ENCODE measurements at places on chromosomes 11 and 22. TPM values are rescaled to one million over a fixed set of nuclear protein-coding genes. Genes with fewer than 3 reads are reported as not detected.

- DNase-seq = no peak
- no peaks in the 10 kb centered on the region for H3K36me3 ChIP-seq
- peaks cover 38% of the 10 kb centered on the region for H3K27me3 ChIP-seq
- no peak overlapping the region for H3K4me3 ChIP-seq
- H3K27ac ChIP-seq = no peak overlapping the region
- H3K4me1 ChIP-seq = no peaks in the 10 kb centered on the region
These were observed 10.7 kb downstream of the KRTAP5-5 start for GRCh38 chr11:1640076-1640946.

DNA sequence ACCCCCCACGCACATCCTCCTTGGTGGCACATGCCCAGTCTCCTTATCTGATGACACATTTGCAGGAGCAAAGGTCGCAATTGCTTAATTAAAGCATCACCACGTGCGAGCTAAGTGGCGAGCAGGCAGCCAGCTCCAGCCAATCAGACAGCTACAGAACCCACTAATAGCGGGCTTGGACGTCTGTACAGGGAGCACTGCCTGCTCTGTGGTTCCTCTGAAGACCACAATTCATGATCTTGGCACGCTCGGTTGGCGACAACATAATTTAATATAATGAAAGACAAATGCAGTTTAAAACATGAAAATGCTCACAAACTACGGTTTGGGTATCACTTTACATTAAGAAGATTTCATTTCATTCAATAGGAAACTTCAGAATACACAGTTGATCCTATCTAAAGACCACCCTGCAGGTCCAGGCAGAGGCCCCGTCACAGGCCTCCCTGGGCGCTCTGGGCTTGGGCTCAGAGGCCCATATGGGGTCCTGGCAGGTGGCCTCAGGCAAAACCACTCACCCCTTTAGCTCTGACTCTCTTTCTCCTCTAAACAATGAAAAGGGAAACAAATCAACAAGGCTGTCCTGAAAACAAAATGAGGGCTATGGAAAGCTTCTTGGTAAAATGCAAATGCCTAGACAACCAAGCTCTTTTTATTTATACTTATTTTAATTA lies 10.4 kb downstream of the PACSIN2 start:
- peak; percentile 61 for DNase-seq
- H3K4me3 ChIP-seq = peak overlapping the region; percentile 89
- H3K36me3 ChIP-seq = no peaks in the 10 kb centered on the region
- H3K27ac ChIP-seq = peak overlapping the region; percentile 87

- H3K27ac ChIP-seq = no peak overlapping the region
- H3K4me3 ChIP-seq = no peak overlapping the region
- peak; percentile 22 for DNase-seq
- no peaks in the 10 kb centered on the region for H3K36me3 ChIP-seq
- H3K27me3 ChIP-seq = peaks cover 7% of the 10 kb centered on the region
These were observed 9.4 kb downstream of the LHFPL7 start for GRCh38 chr22:24937114-24937513.

- no peak overlapping the region for H3K4me3 ChIP-seq
- peaks cover 45% of the 10 kb centered on the region for H3K27me3 ChIP-seq
- no peak for DNase-seq
- no peaks in the 10 kb centered on the region for H3K36me3 ChIP-seq
- no peaks in the 10 kb centered on the region for H3K4me1 ChIP-seq
These were observed 135.2 kb downstream of the CEP164 start for GRCh38 chr11:117462864-117463247.

GRCh38 chr11:79067352-79067679 lies 373.5 kb downstream of the TENM4 start:
- no peak overlapping the region for H3K27ac ChIP-seq
- no peak for DNase-seq
- H3K4me3 ChIP-seq = no peak overlapping the region
- no peaks in the 10 kb centered on the region for H3K4me1 ChIP-seq
- H3K36me3 ChIP-seq = peaks cover 8% of the 10 kb centered on the region

DNA sequence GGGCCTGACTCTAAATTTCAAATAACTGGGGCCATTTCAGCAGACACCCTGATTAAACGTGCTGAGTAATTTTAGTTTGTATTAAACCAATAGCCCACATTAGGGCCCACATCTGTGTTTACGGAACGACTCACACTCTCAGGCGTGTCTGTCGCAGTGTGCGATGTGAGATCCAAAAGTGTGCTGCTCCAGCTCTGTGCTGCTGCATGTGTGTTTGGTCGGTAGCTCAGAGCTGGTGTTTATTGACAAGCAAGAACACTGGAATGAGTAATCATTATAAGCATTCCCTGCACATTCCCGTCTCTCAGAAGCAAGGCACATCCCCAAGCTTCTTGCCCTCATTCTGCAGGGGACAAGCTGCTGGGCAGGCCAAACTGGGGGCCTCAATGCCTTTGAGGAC lies 7.8 kb downstream of the OPCML start:
- no peak for DNase-seq
- H3K27ac ChIP-seq = no peak overlapping the region
- no peaks in the 10 kb centered on the region for H3K27me3 ChIP-seq
- H3K36me3 ChIP-seq = no peaks in the 10 kb centered on the region

DNA sequence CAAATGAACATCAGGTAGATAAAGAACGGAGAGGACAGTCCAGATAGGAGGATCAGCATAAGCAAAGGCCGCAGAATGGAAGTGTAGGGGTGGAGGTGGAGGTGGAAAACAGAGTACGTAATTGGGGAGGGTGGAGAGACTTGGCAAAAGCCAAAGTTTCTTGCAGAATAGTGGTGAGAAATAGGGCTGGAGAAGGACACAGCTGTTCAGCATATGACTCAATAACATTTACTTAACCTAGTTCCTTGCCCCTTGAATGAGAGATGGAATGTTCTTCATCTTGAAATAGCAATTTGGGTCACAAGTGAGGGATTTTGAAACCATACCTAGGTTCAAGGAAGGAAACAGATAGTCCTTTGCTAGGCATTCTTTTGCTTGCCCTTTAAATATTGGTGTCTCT lies 235.9 kb upstream of the ARHGAP20 start:
- H3K27ac ChIP-seq = no peak overlapping the region
- H3K4me1 ChIP-seq = no peaks in the 10 kb centered on the region
- no peak overlapping the region for H3K4me3 ChIP-seq
- H3K27me3 ChIP-seq = peaks cover 8% of the 10 kb centered on the region
- no peak for DNase-seq
- no peaks in the 10 kb centered on the region for H3K36me3 ChIP-seq

GRCh38 chr22:19179497-19180048 lies 1.0 kb upstream of the SLC25A1 start:
- H3K27ac ChIP-seq = peak overlapping the region; percentile 75
- H3K27me3 ChIP-seq = peaks cover 4% of the 10 kb centered on the region
- H3K4me3 ChIP-seq = peak overlapping the region; percentile 86

DNA sequence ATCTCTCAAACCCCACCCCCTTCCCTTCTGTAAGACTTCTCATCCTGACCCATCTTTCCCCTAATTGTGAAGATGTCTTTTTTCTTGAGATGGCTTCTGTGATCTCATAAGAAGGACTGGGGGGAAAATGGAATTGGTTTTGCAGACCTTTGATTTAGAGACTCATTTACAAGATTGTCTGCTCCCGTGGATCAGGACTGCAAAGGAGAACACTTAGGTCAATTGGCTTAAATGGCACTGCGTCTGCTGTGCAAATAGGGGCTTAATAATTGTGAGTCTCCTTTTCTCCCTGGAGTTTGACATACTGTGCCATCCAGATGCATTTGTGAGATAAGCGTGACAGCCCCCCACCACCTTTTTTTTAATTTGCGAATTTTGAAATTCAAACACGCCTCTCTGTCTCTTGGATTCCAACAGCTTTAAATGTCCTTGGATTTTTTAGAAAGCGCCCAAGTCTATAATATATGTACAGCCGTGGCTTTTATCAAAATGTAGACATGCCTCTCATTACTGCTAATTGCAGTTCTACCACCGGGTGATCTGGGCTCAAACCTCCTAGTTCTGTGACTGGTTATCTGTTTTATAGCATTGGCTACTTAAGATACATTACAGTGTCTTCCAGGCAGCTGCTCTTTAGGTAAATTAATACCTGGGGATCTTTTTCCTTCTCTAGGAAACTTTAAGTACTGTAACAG lies 150.0 kb downstream of the DBX1 start:
- H3K4me3 ChIP-seq = no peak overlapping the region
- DNase-seq = no peak
- H3K4me1 ChIP-seq = no peaks in the 10 kb centered on the region
- no peaks in the 10 kb centered on the region for H3K27me3 ChIP-seq
- no peak overlapping the region for H3K27ac ChIP-seq

DNA sequence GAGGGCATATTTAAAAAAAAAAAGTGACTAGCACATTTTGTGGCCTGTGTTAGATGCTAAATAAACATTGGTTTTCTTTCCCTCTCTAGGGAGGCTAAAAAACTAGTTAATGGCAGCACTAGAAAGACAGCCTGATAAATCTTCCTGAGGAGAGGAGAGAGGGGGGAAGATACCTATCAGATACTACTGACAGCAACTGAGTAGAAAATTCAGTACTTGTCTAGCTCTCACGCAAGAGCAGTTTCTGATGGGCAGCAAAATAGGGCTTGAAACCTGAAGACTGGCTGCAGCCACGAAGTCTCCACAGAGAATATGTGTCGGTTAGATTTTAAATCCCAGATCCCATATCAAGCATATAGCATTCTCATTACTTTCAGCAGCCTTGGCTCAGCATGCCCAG lies 388.2 kb downstream of the KCNA4 start:
- no peaks in the 10 kb centered on the region for H3K27me3 ChIP-seq
- no peak overlapping the region for H3K27ac ChIP-seq
- no peaks in the 10 kb centered on the region for H3K4me1 ChIP-seq

GRCh38 chr22:38415561-38416321 lies 39.3 kb downstream of the KCNJ4 start:
- peaks cover 18% of the 10 kb centered on the region for H3K27me3 ChIP-seq
- no peaks in the 10 kb centered on the region for H3K36me3 ChIP-seq
- H3K27ac ChIP-seq = no peak overlapping the region

- H3K4me1 ChIP-seq = peaks cover 68% of the 10 kb centered on the region
- H3K27me3 ChIP-seq = peaks cover 4% of the 10 kb centered on the region
- no peak overlapping the region for H3K4me3 ChIP-seq
These were observed 388.7 kb downstream of the NTM start for GRCh38 chr11:131759140-131759539.

DNA sequence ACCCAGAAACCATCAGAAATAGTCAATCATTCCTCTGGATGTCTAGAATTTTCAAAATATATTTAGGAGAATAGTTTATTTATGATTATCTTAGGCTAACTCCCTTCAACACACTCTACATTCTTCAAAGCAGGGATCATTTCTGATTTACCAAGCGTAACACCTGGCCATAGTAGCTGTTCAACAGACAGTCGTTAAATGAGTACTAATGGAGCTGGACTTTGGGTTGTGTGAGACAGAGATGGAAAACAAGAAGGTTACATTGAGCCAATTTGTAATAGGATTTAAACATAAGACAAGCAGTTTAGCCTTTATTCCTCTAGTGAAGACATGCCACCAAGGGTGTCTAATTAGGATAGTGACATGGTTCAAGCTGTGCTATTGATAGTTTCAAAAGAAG lies 129.2 kb upstream of the ANO3 start:
- no peaks in the 10 kb centered on the region for H3K36me3 ChIP-seq
- no peaks in the 10 kb centered on the region for H3K27me3 ChIP-seq
- H3K4me3 ChIP-seq = no peak overlapping the region

DNA sequence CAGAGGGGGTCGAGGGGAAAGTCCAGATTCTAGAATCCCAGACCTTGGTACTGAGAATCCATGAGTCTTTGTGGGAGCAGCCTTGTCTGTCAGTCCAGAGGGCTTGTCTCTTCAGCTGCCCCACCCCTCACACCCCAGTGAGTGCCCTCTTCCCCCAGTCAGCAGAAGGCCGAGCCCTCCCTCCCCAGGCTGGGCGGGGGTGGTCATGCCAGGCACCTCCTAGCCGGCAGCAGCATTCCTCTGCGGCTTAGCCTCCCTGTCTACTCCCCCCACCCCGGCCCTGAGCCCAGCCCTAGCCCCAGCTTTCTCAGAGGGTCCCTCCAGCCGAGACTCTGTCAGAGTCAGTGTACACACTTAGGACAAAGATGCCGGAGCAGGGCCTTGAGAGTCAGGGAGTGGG lies 4.6 kb downstream of the SOX10 start:
- H3K27ac ChIP-seq = no peak overlapping the region
- H3K4me1 ChIP-seq = no peaks in the 10 kb centered on the region

- no peaks in the 10 kb centered on the region for H3K4me1 ChIP-seq
- peaks cover 4% of the 10 kb centered on the region for H3K27me3 ChIP-seq
These were observed 433.2 kb downstream of the TBC1D22A start for GRCh38 chr22:47195484-47196165.

C11orf65 gene
- total RNA-seq = 0.74 TPM

OR5P2 gene
- total RNA-seq = not detected

ADM gene
- 324 TPM for total RNA-seq

NDUFV1 gene
- 136 TPM for total RNA-seq

ANKK1 gene
- not detected for total RNA-seq

TCN1 gene
- total RNA-seq = not detected

LAYN gene
- total RNA-seq = 147 TPM

HEPN1 gene
- not detected for total RNA-seq

All from HFFc6 (cell line).